ENCODE measurements at places on chromosomes 12 and 14.

DNA sequence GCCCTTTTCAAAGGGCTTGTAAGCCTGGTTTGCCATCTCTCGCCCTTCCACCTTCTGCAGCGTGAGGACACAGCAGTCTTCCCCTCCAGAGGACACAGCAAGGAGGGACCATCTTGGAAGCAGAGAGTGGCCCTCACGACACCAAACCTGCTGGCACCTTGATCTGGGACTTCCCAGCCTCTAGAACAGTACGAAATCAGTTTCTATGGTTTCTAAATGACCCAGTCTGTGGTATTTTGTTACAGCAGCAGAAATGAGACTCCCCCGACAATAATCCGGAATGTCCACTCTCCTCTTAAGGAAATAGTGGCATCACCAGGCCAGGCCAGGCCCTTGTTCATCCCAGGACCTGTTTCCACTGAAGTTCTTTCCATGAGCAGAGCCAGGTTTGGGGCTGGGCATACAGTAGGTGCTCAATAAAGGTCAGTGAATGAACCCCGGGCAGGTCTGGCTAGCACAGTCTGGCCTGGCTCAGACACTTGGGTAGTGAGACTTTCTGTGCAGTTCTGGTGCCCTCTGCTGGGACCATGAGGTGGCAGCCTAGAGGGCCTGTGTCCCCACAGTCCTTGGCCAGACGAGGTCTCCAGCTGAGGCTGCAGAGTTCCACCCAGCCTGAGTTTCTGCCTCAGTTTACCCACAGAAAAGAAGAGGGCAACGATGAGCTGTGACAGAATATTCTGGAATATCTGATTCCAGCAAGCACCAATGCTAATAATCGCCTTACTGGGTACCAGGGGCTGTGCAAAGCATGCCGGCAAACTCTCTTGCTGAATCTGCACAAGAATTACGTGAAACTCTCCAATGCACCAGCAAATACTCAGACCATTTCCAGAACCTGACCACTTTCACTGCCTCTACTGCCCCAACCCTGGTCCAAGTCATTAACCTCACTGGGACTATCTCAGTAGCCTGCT, 14.0 kb downstream of the ABCB9 start:
- DNase-seq = peak; percentile 60

DNA sequence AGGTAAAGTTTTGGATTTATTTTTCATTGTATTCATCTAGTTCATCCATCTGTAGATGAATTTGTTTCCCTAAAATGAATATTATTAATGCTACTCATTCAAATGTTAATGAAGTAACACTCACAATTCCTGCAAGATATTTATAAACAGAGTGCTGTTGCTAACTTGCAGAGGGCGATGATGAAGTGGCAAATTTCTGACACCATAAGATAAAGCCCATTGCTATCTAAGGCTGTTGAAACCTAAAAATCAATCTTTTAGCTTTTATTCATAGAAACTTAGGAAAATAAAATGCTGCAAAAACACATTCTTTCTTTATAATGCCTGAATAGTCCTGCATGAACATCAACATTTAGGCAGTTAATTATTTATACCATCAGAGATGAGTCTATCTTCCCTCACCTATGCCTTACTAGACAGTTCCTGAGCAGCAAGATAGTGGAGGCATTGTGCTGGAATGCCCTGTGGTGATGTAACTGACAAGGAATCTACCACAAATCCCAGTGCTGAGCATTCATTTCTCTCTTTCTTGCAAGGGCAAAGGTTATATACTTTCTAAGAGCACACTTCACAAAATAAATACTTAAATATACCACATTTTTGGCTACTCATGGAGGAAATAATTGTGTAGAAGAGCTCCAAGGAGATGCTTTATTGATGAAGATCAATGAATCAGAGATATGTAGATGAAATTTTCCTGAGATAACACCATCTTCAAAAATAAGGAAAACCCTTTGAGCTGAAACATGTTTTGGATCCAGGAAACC, 57.6 kb downstream of the LMNTD1 start:
- DNase-seq = no peak

- no peak for DNase-seq
Observed at GRCh38 chr14:36254020-36254624, 66.3 kb downstream of the MBIP start.

GRCh38 chr12:57764662-57765002, 2.2 kb downstream of the CYP27B1 start:
- no peak for DNase-seq

GRCh38 chr14:36975834-36976233, 196.6 kb downstream of the SLC25A21 start:
- DNase-seq = no peak

DNA sequence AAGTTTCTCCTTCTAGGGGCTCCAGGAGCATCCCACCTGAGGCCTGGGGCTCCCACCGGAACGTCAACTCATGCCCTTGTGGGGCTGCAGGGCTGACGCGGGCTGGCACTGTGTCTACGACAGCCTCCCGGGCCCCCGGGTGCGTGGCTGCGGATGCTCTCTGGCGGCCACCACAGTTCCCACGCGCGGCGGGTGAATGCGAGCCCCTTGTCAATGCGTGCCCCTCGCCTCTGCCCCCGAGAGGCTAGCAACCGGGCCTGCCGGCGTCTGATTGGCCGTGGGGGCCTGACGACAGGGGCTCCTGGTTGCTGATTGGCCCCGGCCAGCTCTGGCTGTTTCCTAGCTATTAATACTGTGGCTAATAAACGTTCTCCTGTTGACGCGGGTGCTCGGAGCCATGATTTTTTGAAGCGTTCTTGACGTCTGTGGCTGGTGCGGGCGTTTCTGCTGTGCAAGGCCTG, 1.8 kb upstream of the MEG3 start:
- DNase-seq = no peak

GRCh38 chr14:67444395-67444794, 32.4 kb upstream of the PLEK2 start:
- DNase-seq = no peak

DNA sequence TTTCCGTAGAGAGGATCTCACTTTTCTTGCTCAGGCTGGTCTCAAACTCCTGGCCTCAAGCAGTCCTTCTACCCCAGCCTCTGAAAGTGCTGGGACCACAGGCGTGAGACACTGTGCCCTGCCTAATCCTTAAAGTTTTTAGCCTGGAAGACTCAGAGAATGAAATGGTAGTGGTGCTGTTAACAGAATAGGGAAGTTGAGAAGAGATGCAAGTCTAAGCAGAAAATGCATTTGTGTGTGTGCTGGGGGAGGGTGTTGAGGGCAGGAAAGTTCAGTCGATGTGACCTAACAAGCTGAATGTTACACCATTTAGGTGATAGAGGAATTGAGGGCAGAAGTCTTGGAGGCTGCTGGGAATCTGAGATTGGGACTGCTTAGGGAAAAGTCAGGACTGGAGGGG, 6.9 kb upstream of the TUBA1A start:
- no peak for DNase-seq

GRCh38 chr12:4449851-4450221, 4.2 kb upstream of the FGF6 start:
- no peak for DNase-seq

DNA sequence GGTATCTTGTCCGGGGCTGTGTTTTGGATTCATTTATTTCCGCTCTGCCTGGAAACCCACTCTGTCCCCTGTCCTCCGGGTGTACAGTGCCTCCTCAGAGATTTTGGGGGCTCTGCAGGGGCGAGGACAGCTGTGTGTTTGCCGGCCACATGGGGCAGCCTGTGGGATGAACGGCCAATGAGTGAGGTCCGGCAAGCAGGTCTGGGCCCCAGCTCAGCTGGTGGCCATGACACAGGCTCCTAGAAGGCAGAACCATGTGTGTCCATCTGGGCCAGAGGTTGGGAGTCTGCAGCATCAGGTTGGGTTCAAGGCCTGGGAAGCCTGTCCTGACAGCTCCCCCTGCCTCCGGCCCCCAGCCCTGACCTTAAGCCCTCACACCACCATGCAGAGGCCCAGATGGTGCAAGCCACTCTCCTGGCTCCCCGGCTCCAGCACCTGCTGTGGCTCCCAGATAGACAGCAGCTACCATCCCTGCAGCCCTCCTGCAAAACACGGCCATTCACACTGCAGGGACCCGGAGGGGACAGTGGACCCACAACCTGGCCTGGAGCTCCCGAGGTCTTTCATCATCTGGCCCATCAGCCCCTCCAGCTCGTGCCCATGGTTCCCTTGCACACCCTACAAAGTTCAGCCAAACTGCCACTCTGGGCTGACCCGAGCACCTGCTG, 220.1 kb upstream of the C14orf180 start:
- no peak for DNase-seq

DNA sequence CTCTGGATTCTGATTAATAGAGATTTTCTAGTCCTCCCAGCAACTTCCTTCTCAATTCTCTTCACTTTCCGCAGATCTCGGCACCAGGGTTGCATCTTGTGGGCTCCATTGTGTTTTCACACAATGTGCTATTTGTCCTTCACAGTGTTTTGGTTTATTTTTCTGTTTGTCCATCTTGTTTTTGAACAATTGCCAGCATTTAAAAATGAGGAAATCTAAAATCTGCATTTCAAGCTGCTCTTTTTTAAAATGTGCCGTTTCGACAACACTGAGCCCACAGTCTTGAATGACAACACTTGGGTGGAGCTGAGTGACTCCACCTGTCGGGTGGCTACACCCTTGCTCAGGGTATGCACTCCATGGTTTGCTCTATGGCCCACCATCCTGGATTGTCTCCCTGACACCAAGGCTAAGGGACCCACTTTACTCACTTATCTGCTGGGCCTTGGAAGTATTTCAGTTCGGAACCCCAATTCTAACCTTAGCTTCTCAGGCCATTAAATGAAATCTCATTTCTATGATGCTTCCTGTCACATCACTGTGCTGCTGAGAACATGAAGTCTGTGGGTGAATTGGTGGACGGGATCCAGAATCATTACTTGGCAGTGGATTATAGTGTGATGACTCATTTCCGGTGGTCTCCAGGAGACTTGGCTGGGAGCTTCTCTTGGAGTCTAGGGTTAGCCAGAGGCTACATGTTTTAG, 3.4 kb upstream of the MYRFL start:
- no peak for DNase-seq

- no peak for DNase-seq
Observed at GRCh38 chr12:56479625-56480024, 8.3 kb downstream of the GLS2 start.

DNA sequence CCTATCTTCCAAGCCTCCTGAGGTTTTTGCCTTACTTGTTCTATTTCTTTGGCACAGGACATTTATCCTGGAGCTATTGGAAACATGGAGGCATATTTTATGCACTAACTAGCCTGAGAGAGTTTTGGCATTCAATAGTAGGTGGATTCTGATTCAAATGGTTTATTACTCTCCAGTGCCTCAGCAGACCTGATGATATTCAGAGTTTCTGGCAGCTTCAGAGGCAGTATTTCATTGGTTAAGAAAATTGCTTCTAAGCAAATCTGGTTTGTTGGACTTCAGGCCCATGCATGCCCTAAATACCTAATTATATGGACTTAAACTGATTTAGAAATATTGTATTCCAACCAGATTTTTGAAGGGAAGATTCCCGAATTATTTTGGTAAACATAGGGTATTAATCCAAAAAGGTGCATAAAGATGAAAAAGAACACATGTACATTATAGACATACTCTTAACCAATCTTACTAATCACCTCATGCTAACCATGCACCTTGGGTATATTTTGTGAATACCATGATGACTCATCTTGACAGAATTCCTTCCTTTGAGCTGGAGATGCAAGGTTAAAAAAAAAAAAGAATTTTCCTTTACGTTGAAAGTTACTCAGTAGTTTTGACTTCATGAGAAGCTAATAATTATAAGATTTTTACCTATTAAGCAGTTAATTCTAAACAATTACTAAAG, 44.3 kb upstream of the KTN1 start:
- DNase-seq = no peak

DNA sequence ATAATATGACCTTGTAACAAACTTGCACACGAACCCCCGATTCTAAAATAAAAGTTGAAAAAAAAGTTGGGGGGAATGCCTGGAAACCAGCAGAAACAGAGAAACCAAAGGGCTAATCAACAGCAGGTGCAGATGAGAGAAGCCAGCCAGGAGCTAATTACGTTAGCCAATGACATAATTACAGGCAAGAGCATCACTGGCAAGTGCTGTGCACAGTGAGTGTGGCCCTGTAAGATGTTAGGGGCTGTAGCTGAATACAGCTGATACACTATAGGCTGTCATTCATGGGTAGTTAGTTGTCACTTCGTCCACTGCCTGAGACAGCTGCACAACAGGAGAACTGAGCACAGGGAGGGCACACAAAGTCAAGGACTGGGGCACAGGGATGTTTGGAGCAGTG, 7.3 kb upstream of the FGF23 start:
- no peak for DNase-seq

GRCh38 chr12:49331380-49332222, 5.4 kb downstream of the C1QL4 start:
- DNase-seq = no peak

- DNase-seq = no peak
Observed at GRCh38 chr12:3313675-3314663, 177.0 kb upstream of the PRMT8 start.

GRCh38 chr14:51821822-51822221, 38.6 kb upstream of the GNG2 start:
- DNase-seq = no peak

GRCh38 chr12:120972870-120973543, 5.3 kb upstream of the HNF1A start:
- DNase-seq = no peak

DNA sequence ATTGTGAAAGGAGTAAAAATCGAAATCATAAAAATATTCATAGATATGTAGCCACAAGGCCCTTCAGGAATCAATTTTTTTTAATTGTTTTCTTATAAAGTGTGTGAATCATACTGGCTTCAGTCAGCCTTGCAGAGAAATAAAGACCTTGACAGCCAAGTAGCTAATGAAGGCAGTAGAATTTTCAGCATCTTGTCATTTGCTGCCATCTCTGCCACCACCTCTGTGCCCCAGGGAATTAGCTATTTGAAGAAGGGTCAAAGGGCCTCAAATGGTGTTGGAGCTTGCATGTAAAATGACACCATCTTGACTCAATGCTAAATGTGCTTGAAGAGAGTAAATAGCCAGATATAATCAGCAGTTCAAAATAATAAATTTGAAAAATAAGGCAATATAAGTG, 359.4 kb upstream of the DCN start:
- DNase-seq = no peak

DNA sequence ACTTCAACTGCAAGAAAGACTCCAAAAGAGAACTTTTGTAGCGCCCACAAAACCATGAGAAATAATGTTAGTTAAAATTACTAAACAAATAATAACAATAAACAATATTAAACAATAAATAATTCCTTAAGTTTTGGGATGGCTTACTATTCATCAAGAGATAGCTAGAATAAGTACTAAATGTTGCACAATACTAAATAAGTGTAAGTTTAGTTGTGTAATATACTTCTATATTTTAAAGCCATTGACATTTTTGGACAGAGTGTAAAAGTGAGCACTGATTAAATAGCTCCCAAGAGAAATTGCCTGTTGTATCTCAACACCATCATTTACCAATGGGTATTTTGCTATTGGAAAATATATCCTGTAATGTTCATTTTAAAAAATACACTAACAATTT, 166.7 kb downstream of the ALG10 start:
- DNase-seq = no peak

DNA sequence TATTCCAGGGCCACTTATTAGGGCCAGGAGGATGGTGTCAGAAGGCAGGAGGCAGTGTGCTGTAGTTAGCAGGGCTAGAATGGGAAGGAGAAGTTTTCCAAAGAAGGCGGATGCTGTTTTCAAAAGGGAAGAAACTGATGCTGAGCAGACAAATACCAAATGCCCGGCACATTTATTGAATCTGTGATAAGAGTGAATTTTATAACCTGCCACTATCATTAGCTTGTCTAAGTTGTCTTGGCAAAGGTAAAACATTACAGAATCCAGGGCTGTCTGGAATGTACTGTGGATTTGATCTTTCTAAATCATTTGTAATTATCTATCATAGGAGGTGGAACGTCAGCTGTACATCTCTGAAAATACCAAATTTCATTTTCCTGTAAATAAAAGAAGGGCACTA, 40.8 kb downstream of the NDUFA12 start:
- DNase-seq = no peak

All from activated effector memory CD4-positive, alpha-beta T cell treated with Interleukin-2 at 50 U/mL for 16 hours (primary cell).